ENCODE measurements at places on chromosomes 11 and 22. TPM values are rescaled to one million over a fixed set of nuclear protein-coding genes. Genes with fewer than 3 reads are reported as not detected.

DNA sequence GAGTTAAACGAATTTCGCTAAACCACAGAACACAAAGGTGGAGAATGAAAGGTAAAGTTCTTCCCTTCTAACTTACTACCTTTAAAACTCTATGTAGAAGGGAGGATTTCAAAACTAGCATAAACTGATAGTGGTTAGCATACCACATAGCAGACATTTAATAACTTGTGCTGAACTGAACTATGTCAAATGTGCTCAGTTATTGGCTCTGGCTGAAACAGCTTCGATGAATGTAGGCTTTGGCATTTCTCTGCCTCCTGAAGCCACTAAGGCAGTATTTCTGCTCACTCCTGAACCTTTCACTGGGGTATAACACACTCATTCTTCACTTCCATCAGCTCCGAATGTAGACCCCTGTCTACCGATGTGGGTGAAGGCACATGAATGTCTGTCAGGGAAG, 1188.1 kb downstream of the LRRC4C start:
- no peak for DNase-seq
- H3K27me3 ChIP-seq, result no peaks in the 10 kb centered on the region
- no peaks in the 10 kb centered on the region for H3K4me1 ChIP-seq
- H3K36me3 ChIP-seq, result no peaks in the 10 kb centered on the region
- H3K4me3 ChIP-seq, result no peak overlapping the region
- no peak overlapping the region for H3K27ac ChIP-seq

GRCh38 chr11:57191311-57192219, 9.8 kb downstream of the LRRC55 start:
- no peak for DNase-seq
- H3K4me1 ChIP-seq, result no peaks in the 10 kb centered on the region
- no peaks in the 10 kb centered on the region for H3K27me3 ChIP-seq
- no peak overlapping the region for H3K4me3 ChIP-seq
- H3K27ac ChIP-seq, result no peak overlapping the region

- H3K36me3 ChIP-seq, result no peaks in the 10 kb centered on the region
- H3K27ac ChIP-seq, result peak overlapping the region; percentile 91
- no peak for DNase-seq
- peak overlapping the region; percentile 71 for H3K4me3 ChIP-seq
Observed at GRCh38 chr11:32894149-32894827, 1.7 kb downstream of the QSER1 start.

DNA sequence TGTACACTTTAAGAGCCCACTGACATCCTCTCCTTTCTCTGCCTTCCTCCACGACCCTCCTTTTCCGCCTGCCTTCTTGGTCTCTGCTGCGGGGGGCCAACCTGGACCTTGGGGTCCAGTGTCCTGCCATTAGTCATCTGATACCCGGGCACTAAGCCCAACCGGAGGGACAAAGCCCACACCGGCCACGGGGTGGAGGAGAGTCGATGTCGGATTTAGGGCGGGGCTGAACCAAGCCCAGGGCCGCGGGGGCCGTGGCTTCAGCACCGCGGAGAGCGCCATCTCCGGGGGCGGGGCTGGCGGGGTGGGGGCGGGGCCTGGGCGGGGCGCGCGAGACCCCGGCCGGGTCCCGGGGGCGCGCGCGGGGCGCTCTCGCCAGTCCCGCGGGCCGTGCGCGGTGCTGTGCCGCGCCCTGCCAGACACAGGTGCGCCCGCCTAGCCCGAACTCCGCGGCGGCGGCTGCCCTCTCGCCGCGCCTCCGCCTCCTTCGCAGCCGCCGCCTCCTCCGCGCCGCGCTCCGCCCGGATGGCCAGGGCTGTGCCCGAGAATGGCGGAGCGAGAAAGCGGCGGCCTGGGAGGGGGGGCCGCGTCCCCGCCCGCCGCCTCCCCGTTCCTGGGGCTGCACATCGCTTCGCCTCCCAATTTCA, at the start of gene MAPK8IP1:
TSS of gene MAPK8IP1 (plus strand) at position 378 of the 647 bp plus-strand sequence. CDS start at position 548, 170 bp downstream.
- no peak for DNase-seq
- H3K27me3 ChIP-seq, result peaks cover 8% of the 10 kb centered on the region
- H3K27ac ChIP-seq, result no peak within 1 kb of the TSS
- no peaks in the 10 kb centered on the region for H3K36me3 ChIP-seq

GRCh38 chr11:86620891-86621521, 51.4 kb downstream of the ME3 start:
- no peak for DNase-seq
- H3K27ac ChIP-seq, result peak overlapping the region; percentile 53
- H3K4me3 ChIP-seq, result no peak overlapping the region
- peaks cover 29% of the 10 kb centered on the region for H3K4me1 ChIP-seq
- H3K36me3 ChIP-seq, result no peaks in the 10 kb centered on the region
- H3K27me3 ChIP-seq, result no peaks in the 10 kb centered on the region

- no peak overlapping the region for H3K27ac ChIP-seq
- H3K27me3 ChIP-seq, result no peaks in the 10 kb centered on the region
- no peak for DNase-seq
- H3K4me3 ChIP-seq, result no peak overlapping the region
Observed at GRCh38 chr11:110544779-110545178, 115.0 kb downstream of the FDX1 start.

The TNNI2 gene
- 14.7 TPM for total RNA-seq

The NOX4 gene
- not detected for total RNA-seq

The RNF26 gene
- 17.9 TPM for total RNA-seq

DNA sequence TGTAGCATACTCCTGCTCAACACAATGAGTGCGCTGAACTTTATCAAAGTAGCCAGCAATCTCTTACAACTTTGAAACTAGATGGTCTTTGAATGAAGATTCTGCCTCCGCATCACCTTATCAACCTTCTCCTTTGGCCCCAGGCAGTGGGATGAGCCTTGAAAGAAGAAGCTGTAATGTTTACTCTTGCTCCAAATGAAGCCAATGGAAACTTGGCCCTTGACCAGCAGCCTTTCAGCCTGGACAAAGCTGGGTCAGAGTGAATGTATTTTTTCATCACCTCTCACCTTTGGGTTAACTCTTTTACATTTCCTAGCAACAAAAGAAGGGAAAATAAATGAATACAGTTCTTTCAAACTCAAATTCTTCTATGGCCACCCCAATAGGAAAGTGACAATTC, 359.1 kb downstream of the KCNA4 start:
- no peak for DNase-seq
- H3K27ac ChIP-seq, result no peak overlapping the region
- no peaks in the 10 kb centered on the region for H3K27me3 ChIP-seq
- no peaks in the 10 kb centered on the region for H3K4me1 ChIP-seq
- H3K36me3 ChIP-seq, result no peaks in the 10 kb centered on the region

Data from esophagus squamous epithelium (tissue), 5 donors.